ENCODE measurements at places on chromosomes 12 and 14. TPM values are rescaled to one million over a fixed set of nuclear protein-coding genes. Genes with fewer than 3 reads are reported as not detected.
A peak's percentile ranks its signal among the peaks of the same experiment; 100 is the strongest.

DNA sequence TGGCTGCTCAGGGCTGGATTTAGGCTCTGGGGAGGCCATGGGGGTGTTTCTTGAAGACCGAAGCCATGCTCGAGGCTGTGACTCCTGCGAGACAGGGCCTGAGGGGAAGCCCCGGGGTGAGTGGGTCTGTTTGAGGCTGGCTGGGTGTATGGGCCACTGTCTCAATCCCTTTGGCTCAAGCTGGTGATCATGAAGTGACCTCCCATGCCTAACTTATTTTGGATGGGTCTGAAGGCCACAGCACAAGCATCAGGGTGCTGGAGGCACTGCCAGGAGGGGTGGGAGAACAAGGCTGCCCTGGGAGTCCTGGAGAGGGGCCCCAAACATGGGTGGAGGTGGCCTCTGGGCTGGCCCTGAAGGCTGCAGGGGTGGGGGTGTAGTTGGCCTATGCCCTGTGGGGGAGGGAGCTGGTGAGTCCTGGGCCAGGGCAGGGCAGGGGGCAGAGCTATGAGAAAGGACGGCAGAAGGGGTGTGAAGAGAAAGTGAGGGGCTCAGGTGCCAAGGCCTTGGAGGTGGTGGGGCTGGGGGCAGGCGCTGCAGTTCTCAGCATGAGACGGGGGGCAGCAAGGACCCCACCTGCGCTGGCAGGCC is 100.9 kb downstream of the KIF26A start:
- no peak overlapping the region for H3K27ac ChIP-seq
- H3K36me3 ChIP-seq = no peaks in the 10 kb centered on the region
- DNase-seq = peak; percentile 20
- H3K4me1 ChIP-seq = no peaks in the 10 kb centered on the region

ZDHHC22 gene
- total RNA-seq = not detected

DNA sequence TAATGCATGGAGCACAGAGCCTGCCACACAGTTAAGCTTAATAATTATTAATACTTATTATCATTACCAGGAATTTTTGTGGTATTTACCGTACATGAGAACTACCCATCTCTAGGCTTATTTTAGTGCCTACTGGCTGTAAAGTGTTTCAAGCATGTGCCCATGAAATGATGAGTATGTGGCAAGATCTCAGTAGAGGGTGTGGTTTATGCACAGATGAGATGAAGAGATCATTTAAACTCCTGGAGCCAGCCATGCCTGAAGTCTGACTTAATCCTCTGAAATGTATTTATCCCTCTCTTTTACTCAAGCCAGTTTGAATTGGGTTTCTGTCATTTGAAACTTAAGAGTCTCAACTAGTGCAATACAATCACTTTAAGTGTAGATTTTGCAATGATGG is 60.2 kb downstream of the DAO start:
- H3K27ac ChIP-seq = no peak overlapping the region
- DNase-seq = no peak
- H3K36me3 ChIP-seq = no peaks in the 10 kb centered on the region
- no peak overlapping the region for H3K4me3 ChIP-seq
- no peaks in the 10 kb centered on the region for H3K27me3 ChIP-seq

DNA sequence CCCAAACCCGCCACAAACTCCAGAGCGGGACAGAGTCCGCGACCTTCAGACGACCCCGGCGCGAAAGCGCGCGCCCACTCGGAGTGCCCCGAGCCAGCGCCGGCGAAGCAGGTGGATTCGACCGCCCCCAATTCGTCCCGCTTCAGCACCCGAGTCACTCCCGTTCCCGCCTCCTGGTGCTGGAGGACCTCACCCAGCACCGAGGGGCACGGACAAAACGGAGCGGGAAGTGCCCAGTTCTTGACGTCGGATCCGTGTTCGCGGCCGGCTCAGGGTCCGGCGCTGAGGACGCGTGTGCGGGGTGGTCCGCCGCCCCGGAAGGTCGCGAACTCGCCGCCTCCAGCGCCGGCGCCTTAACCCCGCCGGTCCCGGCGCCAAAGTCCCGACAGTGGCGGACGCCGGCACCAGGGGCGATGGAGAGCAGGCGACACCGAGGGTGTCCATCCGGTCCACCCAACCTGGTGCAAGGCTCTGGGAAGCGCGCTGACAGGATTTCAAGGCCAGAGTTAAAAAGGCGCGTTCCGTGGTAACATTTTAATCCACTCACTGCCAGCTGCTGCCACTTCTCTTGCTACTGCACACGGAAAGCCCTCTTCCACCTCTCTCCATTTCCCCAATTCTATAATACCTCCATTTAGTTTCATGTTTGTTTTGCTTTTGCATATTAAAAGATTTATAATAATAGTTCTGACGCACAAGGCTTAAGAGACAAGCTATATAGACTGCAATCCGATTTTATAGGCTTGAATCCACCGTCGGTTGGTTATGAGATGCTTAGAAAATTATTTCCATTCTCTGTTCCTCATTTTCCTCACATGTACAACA is 240.0 kb upstream of the CPNE8 start:
- H3K4me1 ChIP-seq = peaks cover 5% of the 10 kb centered on the region
- peaks cover 22% of the 10 kb centered on the region for H3K27me3 ChIP-seq
- H3K36me3 ChIP-seq = no peaks in the 10 kb centered on the region
- DNase-seq = peak; percentile 61

DNA sequence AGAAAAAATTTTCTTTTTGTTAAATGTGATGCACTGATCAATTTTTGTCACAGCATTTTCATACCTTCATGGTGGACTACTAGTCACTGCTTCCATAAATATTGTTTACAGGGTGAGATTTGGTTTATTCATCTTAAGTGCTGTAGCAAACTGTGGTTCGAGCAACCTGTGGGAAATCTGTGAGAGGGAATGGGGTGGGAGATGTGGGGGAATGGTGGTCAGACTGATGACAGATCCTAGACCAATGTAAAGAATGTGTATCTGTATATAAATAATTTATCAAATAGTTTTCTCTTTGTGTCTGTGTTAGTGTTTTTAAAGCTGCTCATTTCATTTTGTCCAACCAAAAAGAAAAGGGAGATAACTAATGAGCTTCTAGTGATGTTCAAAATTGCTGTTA is 26.7 kb downstream of the CSRP2 start:
- no peak overlapping the region for H3K27ac ChIP-seq
- no peak overlapping the region for H3K4me3 ChIP-seq
- H3K36me3 ChIP-seq = peaks cover 50% of the 10 kb centered on the region

- no peaks in the 10 kb centered on the region for H3K36me3 ChIP-seq
- H3K4me3 ChIP-seq = no peak overlapping the region
- H3K27me3 ChIP-seq = peaks cover 19% of the 10 kb centered on the region
- DNase-seq = peak; percentile 66
- H3K4me1 ChIP-seq = peaks cover 6% of the 10 kb centered on the region
These were observed 10.2 kb upstream of the SERPINA9 start for GRCh38 chr14:94485944-94486841.

MIP gene
- total RNA-seq = not detected

DNA sequence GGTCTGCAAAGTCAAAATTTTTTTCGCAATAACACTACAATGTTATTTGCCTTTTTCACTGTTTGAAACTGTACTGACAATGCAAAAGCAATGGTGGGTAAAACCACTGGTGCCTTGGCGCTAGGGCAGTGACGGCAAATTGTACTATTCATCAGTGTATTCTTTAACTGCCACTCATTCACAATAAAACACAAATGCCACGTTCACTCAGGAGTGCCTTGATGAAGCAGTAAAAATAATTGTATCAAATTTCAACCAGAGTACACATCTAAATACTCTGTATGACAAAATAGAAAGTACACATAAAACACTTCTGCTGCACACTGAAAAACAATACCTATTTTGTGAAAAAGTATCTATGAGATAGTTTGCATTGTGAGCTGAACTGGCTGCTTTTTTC is 17.8 kb downstream of the DCAF5 start:
- no peaks in the 10 kb centered on the region for H3K36me3 ChIP-seq
- no peak overlapping the region for H3K27ac ChIP-seq
- H3K4me3 ChIP-seq = no peak overlapping the region
- peaks cover 60% of the 10 kb centered on the region for H3K4me1 ChIP-seq
- no peak for DNase-seq
- no peaks in the 10 kb centered on the region for H3K27me3 ChIP-seq

SSPN gene
- total RNA-seq = 12.8 TPM

TMEM63C gene
- 0.27 TPM for total RNA-seq

NEUROD4 gene
- not detected for total RNA-seq

GRCh38 chr12:54956818-54957641 is 27.5 kb downstream of the TESPA1 start:
- no peaks in the 10 kb centered on the region for H3K4me1 ChIP-seq
- DNase-seq = no peak
- H3K4me3 ChIP-seq = no peak overlapping the region
- H3K27me3 ChIP-seq = peaks cover 10% of the 10 kb centered on the region
- no peaks in the 10 kb centered on the region for H3K36me3 ChIP-seq

ZBTB25 gene
- 14.9 TPM for total RNA-seq

KCNMB4 gene
- 4.5 TPM for total RNA-seq
